Stimulated activated CD4-positive, alpha-beta T cell treated with anti-CD3 and anti-CD28 coated beads, Interleukin-4, amount 100 ng/mL, for 1 hour (primary cell): ENCODE measurements at places on chromosomes 6 and 20.

DNA sequence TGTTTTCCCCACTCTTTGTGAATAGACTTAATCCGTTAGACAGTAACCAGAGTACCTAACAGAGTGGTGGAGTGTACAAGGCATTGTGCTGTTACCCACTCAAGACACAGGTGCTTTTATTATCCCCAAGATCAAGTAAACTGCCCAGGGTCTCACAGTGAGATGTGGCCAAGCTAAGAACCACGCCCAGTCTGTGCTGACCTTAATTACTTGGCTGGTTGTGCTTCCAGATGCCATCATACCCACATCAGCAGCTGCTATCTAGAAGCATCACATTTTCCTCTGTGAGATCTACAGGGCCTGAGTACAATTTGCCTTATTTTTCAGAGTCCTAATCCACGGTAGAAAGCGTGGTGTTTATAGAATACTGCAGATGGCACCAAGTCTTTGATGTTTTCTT is 70.3 kb downstream of the GFRA4 start:
- no peak for DNase-seq

DNA sequence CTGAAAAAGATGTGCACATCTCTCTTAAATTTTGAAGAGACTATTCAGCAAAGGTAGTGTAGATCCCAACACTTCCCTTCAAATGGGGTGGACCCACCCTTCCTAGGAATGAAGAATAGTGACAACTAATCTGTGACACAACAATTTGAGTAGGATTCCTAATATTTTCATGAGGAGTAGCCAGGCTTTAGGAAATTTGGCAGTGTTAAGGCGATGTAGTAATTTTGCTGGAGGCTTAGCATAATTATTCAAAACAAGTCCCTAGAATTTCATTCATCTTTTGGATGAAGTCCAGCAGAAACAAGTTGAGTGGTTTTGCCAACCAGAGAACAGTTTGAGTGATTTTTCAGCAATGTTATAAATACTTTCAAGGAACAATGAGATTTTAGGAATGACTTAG is 52.4 kb downstream of the ELOVL4 start:
- DNase-seq: no peak

- no peak for DNase-seq
Observed at GRCh38 chr6:44535446-44535845, 147.9 kb downstream of the CDC5L start.

GRCh38 chr6:70841112-70841511 is 115.7 kb downstream of the B3GAT2 start:
- no peak for DNase-seq

DNA sequence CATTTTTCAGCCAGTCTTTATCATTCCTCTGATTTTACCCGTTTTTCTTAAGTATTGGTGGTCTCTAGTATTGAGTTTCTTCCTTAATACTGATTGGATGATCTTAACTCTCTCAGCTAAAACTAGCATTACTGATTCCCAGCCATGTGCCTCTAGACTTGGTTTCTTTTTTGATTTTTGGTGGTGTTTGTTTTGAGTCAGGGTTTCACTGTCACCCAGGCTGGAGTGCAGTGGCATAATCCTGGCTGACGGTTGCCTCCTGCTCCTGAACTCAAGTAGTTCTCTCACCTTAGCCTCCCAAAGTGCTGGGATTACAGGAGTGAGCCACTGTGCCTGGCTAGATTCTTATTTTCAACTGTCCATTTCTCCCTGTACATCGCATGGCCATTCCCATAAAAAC is 24.9 kb downstream of the DPPA5 start:
- DNase-seq: no peak

- DNase-seq: no peak
Observed at GRCh38 chr6:166949528-166950442, 6.6 kb downstream of the RNASET2 start.

DNA sequence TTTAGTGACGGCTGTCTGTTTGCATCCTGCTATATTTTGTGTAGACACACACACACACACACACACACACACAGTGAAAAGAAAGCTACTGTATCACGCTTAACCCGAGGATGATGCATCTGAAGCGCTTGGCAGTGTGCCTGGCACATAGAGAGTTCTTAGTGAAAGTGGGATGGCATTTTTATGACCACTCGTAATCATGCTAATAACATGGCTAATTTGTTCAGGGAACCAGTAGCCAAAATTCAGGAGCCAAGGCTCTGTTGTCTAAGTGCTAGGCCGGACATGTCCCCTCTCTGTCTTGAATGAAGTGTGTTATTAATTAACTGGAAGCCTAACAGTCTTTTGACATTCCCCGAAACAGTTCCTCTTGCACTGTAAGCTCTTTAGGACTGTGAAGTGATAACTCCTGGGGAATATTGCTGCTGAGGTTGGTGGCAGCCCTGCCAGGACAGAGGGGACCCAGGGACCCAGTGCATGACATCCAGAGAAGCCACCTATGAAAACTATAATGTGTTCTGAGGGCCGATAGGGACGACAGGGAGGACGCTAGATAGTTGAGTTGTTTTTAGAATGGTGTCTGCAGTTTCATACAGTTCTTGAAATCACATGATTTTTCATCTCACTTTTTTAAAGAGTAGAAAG is 45.0 kb upstream of the IRF4 start:
- no peak for DNase-seq
